ENCODE measurements at places on chromosomes 13 and 19. TPM values are rescaled to one million over a fixed set of nuclear protein-coding genes. Genes with fewer than 3 reads are reported as not detected.

- peak; percentile 21 for DNase-seq
Measured at GRCh38 chr13:25977216-25977615, 74.6 kb downstream of the SHISA2 start.

- no peak for DNase-seq
Measured at GRCh38 chr13:93670866-93671265, 444.3 kb downstream of the GPC6 start.

The ZNF99 gene
- not detected for polyA plus RNA-seq

DNA sequence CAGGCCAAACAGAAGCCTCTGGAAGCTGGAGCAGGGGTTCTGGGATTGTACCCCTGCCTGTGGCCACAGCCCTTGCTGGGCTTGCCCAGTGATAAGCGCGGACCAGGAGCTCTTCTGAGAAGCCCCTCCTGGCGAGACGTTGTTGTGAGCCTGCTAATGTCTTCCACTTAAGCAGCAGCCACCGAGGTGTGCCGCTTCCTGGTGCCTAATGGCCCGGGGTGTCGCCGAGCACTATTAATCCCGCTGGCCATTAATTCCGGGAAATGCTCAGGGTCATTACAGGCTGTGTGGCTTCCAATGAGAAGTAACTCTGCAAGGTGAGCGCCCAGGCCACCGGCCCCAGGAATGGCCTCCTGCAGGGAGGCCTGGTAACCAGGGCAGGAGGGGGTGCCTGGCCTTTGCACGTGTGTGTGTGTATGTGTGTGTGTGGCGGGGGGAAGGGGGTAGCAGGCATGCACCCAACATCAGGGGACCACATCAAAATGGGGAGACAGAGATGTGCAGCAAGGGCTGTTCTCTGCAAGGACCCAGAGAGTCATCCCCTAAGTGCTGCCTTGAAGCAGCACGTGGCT lies 175.0 kb downstream of the URI1 start:
- no peak for DNase-seq

The UBE2L5 gene
- 0.17 TPM for polyA plus RNA-seq

DNA sequence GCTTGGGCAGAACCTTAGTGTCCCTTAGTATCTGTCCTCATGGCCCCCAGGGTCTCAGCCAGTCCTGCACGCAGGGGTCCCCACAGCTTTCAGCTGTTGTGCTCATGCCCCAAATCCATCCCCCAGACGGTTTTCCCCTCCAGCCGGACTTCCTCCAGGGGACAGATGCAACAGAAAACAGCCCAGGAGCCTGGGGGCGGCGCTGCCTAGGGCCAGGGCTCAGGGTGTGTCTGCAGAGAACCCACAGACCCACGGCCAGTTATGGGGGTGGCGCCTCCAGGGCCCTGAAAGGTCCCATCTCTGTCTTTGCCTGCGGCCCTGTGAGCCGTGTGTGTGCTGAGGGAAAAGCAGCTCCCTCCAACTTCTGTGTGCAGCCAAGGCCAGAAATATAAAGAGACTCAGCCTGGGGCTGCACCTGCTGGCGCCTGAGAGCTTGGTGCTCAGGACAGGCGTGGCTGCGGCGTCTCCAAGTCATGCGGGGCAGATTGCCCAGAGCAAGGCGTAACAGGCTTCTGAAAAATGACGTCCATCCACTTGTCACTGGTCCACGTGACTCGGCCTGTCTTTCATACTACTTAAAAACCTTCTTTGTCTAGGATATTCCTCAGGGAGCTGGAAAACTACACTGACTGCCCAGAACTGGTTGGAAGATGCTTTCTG lies 22.1 kb upstream of the F7 start:
- peak; percentile 32 for DNase-seq

The MED26 gene
- polyA plus RNA-seq, result 3.7 TPM

- no peak for DNase-seq
Measured at GRCh38 chr19:47580397-47580796, 7.4 kb upstream of the ZNF541 start.

- no peak for DNase-seq
Measured at GRCh38 chr19:12675399-12675798, 6.3 kb downstream of the DHPS start.

DNA sequence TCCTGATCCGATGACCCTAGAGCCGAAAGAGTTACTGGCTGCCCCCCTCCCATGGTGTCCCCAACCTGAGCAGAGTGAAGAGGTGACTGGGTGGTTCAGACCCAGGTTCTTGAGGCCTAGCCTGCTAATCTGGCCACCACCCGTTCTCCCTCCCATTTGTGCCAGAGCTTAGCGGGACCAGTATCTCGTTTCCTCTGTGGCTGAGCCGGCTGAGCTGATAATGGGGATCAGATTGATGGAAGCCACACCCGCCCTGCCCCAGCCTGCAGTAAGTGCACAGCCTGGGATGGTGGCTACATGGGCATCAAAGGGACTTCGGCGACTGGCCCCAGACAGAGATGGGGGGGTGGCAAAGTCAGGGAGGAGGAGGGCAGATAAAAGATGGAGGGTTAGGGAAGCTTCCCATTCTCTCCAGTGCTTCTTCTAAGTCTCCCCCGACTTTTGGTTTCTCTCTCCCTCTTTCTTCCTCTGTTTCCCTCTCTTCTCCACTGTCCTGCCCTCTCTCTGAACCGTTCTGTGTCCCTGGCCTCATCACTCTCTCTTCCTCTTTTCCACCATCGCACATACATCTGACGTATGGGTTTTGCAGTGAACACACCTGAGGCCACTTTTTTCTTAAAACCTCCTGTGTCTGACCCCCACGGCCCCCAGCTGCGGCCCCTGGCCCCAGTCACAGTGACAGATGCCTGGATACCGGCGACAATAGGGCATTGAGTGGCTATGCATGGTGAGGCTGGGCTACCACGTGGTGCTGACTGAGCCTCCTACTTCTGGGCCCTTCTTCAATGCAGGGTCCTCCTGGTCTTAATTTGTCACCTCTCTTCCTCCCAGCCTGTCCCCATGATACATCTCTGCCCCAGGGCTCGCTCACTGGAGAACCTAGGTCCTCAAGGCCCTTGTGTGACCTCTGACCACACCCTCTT lies 2.4 kb downstream of the ELAVL3 start:
- no peak for DNase-seq

Data from fibroblast of lung (primary cell).